ENCODE measurements at places on chromosomes 16 and 17.

DNA sequence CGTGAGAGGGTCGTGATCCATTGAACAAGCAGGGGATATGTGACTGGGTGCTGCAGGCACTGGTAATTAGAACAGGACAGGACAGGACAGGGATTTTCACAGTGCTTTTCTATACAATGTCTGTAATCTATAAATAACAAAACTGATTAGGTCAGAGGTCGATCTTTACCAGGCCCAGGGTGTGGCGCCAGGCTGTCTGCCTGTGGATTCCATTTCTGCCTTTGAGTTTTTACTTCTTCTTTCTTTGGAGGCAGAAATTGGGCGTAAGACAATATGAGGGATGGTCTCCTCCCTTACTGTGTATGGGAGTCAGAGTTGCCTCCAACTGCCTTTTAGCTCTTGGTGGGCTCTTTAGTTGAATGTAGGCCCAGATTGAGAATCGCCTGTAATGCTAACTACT is 1.5 kb upstream of the ZNF764 start:
- no peak for DNase-seq
- no peaks in the 10 kb centered on the region for H3K4me1 ChIP-seq
- H3K4me3 ChIP-seq, result no peak overlapping the region
- no peak overlapping the region for H3K27ac ChIP-seq
- H3K36me3 ChIP-seq, result no peaks in the 10 kb centered on the region

DNA sequence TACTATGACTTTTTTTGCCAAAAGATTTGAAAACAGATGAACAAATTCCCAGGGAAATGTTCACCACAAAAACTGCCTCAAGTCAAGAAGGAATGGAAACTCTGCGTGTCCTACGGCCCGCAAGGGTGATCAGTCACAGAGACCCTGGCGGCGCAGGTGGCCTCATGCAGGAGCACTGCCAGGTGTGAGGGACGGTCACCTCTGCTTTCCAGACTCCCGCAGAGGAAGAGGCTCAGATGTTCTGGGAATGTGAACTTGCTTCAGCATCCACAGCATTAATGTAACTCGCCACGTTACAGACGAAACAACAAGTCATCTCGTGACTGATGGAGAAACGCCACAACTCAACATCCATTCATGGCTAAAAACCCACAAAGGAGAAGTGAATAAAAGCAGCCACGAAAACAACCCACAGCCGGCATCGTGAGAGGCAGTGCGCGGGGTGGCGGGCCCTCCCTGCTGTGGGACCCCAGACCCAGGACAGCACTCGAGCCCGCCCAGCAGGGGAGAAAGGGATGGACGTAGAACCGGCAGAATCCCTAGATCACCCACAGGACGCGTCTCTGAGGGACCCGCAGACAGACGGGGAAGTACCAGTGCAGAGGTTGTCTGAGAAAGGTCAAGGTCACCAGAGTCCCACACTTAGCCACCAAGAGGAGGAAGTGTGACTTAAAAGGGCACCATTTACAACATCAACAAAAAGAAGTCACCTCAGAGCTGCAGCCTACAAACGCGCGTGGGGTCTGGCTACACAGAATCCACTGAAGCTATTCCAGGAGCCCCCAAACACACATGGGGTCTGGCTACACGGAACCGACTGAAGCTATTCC is 76.9 kb upstream of the GNG13 start:
- H3K27me3 ChIP-seq, result no peaks in the 10 kb centered on the region
- H3K4me1 ChIP-seq, result peaks cover 4% of the 10 kb centered on the region
- H3K27ac ChIP-seq, result no peak overlapping the region
- DNase-seq, result no peak
- H3K36me3 ChIP-seq, result no peaks in the 10 kb centered on the region

- H3K27ac ChIP-seq, result no peak overlapping the region
- no peak for DNase-seq
- no peak overlapping the region for H3K4me3 ChIP-seq
- no peaks in the 10 kb centered on the region for H3K4me1 ChIP-seq
These were observed 49.4 kb downstream of the TNFRSF13B start for GRCh38 chr17:16922386-16923096.

DNA sequence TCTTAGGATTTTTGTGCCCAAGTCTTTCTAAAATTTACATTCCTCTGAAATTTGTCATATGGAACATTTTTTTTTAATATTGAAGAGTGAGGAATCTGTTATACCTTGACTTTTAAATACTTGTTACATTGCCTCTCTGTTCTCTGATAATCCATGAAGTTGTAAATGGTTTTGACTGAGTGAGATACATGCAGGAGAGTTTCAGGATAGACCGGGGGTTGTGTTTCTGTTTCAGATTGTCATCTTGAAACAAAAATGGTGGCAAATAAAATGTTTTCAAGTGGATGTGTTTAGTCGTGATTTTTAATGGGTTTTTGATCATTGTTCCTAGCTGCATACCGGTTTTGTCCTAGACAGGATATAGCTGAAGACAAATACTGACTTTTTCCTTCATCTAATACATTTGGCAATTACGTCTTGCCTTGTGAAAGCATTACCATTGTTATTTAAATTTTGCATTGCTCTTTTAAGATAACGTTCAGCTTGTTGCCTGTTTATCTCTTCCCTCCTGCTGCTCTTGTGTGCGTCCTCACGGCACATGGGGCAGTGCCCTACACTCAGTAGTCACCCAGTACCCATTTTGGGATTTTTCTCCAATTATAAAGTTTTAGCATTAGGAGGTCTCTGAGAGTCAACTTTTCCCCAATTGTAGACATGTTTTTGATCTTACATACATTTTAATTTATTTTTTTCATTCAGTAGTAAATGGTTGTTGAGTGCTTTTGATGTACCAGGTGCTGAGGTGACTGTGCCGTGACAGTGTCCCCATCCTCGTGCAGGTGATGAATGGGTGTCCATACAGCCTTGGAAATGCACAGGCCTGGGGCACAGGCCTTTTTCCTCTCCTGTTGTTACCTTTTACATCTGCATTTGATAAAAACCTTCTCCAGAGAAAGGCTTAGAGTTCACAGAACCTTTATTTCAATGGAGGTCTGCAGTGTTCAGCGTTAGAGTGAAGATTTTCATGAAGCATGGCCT is 169.9 kb downstream of the MSI2 start:
- DNase-seq, result no peak
- peaks cover 49% of the 10 kb centered on the region for H3K4me1 ChIP-seq
- H3K27ac ChIP-seq, result peak overlapping the region; percentile 47
- H3K4me3 ChIP-seq, result 0 out of 2 replicates have a peak overlapping the region, but pooled peaks have one; percentile 11

GRCh38 chr17:38512473-38513058 is 84.3 kb downstream of the ARHGAP23 start:
- H3K36me3 ChIP-seq, result no peaks in the 10 kb centered on the region
- no peak overlapping the region for H3K27ac ChIP-seq
- H3K4me3 ChIP-seq, result no peak overlapping the region

DNA sequence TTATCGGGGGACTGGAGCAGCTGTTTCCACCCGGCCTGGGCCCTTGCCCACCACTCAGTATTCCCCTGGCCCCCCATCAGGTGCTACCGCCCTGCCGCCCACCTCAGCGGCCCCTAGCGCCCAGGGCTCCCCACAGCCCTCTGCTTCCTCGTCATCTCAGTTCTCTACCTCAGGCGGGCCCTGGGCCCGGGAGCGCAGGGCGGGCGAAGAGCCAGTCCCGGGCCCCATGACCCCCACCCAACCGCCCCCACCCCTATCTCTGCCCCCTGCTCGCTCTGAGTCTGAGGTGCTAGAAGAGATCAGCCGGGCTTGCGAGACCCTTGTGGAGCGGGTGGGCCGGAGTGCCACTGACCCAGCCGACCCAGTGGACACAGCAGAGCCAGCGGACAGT is 6.1 kb upstream of the TMEM88 start:
- no peak overlapping the region for H3K27ac ChIP-seq
- peaks cover 12% of the 10 kb centered on the region for H3K36me3 ChIP-seq
- no peaks in the 10 kb centered on the region for H3K27me3 ChIP-seq
- H3K4me3 ChIP-seq, result no peak overlapping the region

Data from GM12878 (cell line).